ENCODE measurements at places on chromosomes 6 and 20.

DNA sequence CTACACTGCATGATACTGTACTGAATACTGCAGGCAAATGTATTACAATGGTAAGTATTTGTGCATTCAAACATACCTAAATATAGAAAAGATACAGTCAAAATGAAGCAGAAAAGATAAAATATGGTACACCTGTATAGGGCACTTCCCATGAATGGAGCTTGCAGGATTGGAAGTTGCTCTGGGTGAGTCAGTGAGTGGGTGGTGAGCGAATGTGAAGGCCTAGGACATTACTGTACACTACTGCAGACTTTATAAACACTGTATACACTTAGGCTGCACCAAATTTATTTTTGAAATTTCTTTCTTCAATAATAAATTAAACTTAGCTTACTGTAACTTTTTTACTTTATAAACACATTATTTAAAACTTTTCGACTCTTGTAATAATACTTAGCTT is 213.1 kb downstream of the ATXN1 start:
- no peak for DNase-seq

DNA sequence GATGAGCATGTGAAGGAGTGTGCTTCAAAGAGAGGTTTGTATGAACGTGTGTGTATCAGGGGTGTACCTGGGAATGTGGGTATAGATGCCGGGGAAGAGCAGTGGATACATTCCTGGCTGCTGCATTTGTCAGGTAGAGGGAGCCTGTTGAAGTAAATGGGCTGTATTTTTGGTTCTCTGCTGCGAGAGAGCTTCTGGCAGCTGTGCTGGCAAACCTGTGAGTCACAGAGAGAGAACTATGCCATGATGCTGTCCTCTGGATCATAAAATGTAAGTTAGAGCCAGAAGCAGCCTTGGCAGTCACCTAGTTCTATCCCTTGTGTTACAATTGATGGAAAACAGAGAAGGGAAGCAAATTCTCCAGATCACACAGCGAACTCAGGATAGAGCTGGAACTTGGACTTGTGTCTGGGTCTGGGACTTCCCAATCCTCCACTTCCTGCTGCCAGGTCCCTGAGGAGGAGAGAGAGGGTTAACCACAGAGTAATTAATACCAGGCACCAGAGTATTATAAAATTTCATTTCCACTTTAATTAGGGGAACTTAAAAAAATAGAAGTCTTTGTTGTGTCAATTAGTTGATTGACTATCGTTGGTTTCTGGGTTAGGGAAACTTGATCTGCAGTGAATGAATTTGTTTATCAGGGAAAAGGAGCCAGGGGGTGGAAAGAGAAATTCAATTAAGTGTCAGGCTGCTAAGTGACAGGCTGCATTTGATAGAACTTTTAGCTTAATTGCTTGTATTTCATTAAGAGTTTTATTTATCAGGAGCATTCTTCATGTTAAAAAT is 41.1 kb upstream of the GTSF1L start:
- DNase-seq, result no peak

- DNase-seq, result no peak
Observed at GRCh38 chr6:105797286-105797979, 288.7 kb upstream of the PRDM1 start.

DNA sequence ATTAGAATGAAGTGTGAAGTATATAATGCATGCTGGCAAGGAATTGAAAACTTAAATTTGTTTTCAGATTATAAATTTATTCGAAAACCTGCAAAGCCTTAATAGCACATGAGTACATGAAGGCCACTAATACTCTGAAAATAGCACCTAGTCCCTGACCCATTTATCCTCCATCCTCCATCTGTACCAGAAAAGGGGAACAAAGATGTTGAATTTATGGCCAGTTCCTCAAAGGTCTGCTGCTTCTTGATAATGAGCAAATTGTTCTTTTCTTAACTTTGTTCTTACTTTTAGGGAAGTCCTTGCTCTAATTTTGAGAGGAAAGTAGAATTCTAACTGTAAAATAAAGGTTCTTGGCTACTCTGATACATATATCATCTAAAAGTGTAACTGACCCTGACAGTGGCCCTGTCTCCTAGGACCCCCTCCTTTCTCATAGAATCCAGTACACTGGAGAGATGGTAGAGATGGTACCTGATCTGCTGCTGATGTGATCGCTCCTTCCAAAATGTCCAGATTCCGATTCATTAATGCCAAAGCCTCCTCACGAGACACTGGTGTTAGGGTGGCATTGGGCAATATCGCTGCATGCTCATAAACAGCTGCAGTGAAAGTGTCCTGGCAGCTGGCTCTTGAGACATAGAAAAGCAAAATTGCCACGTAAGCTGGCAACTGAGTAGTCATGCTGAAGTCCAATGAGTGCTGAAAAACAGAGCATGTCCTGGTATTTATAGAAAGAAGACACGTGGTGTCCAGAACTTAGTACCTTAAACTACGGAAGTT is at the start of gene VNN1:
Gene VNN1, minus strand, starts transcription at position 704 of the 783 bp plus-strand sequence. Its CDS starts 20 bp downstream, at position 684.
- DNase-seq, result no peak

DNA sequence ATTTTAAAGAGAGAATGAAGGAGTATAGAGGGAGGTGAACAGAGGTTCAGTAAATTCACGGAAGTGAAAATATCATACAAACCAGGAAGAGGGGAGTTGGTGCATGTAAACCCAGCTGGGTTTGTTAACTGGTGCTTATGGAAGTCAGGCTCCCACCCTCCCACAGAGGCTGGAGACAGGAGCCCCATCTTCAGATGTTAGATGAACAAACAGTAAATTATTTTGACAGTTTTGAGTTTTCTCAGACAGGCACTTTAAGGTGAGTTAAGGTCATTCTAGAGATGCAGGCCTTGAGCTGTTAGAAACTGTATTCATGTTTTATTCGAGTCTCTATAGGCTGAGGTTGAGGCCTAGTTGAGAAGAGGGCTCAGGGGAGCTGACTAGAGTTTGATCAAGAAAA is 41.8 kb upstream of the FUCA2 start:
- no peak for DNase-seq

DNA sequence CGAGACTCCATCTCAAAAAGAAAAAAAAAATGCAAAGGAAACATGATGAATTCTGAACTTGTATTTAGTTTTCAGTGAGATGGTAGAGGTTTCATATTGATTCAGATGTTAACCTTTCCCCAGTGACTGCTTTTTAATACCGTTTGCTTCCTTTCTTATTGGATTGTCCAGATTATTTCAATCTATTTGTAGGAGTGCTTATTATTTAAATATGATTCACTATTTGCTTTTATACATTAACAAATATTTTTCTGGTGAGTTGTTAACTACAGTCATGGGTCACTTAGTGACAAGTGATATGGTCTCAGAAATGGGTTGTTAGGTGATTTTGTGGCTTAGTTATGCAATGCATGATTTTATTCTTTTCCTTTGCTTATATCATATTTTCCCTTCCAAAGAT is 8.4 kb downstream of the PI3 start:
- no peak for DNase-seq

DNA sequence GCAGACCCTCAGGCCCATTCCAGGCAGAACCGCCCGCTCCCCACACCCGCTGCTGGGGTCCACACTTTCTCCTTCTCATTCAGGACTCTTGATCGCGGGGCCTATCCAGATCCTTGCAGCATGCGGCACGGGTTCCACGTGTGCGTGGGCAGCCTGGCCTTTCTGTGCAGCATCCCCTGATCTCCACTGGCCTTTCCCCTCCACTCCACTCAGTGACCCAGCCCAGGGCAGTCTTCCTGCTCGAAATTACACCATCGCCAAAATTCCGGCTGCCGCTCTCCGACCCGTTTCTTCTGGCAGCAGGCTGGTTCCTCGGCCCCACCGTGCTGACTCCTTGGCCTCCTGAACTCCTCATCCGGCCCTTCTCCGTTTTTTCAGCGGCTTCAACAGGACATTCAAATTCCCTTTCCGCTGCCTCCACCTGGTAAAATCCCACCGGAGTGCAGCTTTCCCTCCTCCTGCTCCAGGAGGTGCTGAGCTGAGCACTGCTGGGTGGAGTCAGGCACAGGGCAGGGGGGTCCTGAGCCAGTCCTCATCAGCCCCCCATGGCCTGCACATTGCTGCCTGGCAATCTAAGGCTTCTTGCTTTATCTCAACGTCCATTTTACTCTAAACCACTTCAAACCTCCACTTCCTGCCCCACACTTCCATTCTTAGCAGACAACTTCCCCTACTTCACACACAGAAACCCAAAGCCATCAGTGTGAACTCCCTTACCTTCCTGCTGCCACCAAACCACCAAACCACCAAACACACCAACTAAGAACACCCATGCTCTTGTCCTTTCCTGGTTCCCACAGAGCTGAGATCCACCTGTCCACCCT is 9.0 kb downstream of the SFT2D1 start:
- DNase-seq, result no peak

DNA sequence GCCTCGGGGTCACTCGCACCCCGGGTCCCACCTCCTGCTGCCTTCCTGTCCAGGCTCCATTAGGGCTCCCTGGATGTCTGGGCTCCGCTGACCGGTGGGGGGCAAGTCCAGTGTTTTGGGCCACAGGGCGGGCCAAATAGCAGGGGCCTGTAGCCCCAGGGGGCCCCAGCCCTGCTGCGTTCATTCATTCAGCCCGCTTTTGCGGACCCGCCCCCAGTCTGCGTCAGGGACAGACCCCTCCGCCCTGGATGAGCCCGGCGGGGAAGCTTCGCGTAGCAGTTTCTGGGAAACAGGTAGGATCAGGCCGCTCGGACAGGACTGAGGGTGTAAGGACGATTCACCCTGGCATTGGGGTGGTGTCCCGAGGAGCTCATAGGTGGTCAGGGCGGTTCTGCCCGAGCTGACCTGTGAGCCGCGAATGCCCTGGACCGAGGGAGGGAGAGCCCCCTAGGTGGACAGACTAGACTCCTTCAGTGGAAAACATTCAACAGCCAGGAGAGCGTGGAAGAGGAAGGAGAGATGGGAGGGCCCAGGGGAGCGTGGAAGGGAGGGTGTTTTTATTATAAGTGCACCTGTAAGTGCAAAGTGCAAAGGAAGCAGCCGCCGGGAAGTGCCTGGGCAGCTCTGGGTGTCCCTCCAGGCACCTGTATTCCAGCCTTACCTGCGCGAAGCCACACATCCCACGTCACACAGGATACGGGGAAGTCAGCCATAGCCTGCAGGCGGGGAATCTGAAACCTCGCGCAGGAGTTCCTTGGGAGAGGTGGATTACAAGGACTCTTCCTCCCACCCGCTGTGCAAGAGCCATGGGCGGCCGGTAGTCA is 662 bp downstream of the ENTPD6 start:
- DNase-seq, result no peak

- DNase-seq, result no peak
Observed at GRCh38 chr6:81977486-81977885, 225.0 kb upstream of the TENT5A start.

DNA sequence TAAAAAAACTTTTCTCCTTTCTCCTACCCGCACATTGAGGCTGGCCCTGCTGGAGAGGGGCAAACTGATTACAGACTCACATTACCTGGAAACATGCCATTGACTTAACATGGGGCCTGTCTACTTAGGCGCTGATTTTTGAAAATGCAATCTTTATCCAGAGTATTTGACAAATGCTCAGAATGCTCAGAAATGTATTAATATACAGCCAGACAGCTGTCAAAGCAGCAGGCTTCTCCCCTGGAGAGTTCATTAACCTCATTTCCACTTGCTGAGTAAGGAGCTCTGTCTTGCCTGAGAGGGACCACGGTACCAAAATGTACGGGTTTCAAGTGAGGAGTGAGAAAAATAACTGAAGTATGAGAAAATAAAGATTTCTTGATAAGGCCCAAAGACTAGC is 95.7 kb downstream of the PAX1 start:
- no peak for DNase-seq

GRCh38 chr6:166779381-166779780 is 152.3 kb upstream of the RPS6KA2 start:
- no peak for DNase-seq

- no peak for DNase-seq
Observed at GRCh38 chr6:456887-457286, 65.3 kb downstream of the IRF4 start.

DNA sequence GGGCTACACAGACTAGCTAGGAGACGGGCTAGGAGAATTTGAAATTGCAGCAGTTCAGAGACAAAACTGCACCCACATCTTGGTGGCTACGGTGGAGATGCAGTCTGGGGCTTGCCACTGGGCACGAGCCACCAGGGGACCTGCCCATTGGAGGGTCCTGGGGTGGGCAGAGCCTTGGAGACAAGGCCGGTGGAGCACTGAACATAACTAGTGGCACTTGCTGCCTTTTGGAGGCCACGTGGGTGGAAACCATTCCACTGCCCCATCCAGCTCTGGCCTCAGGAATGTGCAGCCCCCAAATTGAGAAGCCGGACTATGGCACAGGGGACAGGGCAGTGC is 113.4 kb downstream of the NFATC2 start:
- no peak for DNase-seq

GRCh38 chr6:84033523-84034451 is at the start of gene MRAP2:
TSS of gene MRAP2 (plus strand) at chr6:84033772. CDS start at chr6:84055319, 21,547 bp downstream.
- DNase-seq, result no peak

DNA sequence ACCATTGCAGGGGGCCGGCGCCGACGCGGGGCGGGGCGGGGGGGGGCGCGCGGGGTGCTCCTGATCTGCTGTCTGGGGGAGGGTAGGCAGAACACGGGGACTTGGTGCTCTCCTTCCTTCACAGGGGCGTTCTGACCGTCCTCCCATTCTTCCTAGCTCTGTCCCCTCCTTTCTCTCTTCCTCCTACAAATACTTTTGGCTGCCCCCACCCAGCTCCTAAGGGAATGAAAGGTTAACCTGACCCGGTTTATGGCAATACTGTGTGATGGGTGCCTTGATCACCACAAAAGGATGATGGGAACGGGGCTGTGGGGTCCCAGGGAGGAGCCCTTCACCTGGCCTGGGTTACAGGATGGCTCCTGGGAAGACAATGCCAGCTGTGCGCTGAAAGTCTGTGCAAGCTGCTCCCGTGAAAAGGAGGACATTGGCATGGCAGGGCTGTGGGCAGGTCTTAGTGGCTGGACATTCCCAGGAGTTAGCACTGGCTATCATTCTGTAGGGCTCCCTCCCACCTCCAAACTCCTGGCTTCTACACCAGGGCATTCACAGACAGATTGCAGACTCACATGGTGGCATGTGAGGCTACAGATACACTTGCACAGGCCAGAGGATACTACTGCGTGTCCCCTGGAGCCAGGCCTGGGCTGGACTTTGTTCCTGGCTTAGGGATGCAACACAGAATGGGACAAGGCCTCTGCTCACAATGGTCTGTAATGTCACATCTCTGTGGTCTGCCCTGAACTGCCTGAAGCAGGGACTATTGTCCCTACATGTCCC is 1.9 kb upstream of the TPD52L2 start:
- no peak for DNase-seq
